ENCODE measurements at places on chromosomes 1 and 21.

DNA sequence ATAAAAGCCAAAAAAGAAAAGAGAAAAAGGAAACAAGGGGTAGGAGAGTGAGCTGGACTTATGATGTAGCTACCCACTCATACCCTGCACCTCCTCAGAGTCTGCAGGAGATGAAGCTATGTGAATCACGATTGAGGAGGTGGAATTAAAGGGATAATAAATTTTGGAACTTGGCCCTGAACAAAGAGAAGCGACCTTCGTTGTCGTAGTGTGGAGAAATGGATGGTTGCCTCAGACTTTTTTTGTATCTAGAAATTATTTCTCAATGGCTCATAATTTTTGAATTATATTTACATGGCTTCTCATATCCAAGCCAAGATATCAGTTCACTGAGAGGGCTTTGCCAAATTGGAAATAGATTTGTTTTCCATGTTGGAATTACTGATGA is 37.8 kb upstream of the SIPA1L2 start:
- DNase-seq = no peak

GRCh38 chr1:48687282-48688045 is 89.2 kb downstream of the BEND5 start:
- DNase-seq = no peak

DNA sequence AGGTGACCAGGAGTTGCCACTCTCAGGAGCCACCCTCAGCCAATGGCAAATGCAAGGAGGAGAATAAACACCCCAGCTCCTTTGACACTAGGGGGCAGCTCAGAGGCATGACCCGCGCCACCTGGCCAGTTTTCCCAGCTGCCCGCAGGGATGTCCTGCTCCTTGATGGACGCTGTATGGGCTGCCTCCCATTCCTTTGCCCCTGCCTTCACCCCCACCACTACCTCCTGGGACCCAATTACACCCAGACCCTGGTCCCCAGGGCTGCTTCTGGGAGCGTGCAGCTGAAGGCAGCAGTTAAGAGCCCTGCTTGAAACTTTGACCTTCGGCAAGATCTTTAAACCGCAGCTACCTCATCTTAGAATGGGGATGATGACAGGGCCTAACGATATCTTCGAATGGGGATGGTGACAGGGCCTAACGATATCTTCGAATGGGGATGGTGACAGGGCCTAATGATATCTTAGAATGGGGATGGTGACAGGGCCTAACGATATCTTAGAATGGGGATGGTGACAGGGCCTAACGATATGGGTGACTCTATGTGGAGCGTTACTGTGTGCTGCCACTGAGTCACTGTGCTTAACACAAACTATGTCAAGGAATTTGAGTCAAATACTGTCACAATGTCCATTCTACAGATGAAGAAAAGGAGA is 163.0 kb upstream of the KAZN start:
- no peak for DNase-seq

GRCh38 chr1:191690931-191691330 is 467.3 kb upstream of the RGS18 start:
- no peak for DNase-seq

DNA sequence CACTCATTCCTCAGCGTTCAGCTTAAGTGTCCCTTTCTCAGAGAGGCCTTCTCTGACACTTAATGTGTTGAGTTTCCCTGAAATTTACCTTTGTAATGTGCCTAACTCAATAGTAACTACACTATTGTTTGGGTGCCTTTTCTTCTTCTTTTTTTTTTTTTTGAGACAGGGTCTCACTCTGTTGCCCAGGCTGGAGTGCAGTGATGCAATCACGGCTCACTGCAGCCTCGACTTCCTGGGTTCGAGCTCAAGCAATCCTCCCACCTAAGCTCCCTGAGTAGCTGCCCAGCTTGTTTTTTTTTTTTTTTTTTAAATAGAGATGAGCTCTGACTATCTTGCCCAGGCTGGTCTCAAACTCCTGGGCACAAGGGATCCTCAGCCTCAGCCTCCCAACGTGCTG is 50.1 kb downstream of the ARHGEF11 start:
- DNase-seq = no peak

DNA sequence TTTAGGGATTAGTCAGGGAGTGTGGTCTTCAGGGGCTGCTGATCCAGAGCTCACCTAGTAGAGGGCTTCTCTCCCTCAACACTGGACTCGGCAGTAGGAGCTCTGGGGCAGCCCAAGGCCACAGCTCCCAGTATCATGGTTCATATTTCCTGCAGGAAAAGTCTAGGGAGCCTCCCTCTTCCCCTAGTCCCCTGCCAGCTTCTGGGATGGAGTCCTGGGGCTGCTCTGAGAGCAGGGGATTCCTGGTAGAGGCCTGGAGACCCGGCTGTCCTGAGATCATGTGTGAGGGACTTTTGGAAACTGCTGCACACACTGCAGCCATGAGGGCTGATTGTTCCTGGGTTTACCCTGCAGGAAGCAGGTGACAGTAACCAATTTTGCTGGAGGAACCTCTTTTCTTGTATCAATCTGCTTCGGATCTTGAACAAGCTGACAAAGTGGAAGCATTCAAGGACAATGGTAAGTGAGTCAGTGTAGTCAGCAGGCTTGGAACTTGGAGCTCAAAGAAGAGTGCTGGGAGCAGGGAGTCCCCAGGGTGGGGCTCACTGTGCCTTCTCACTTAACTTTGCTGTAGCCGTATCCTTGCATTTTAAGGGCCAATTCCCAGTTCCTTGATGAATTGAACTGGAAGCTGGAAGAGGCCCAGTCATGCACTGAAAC is 16.3 kb downstream of the STRIP1 start:
- DNase-seq = no peak

GRCh38 chr1:17540255-17541001 is 930 bp downstream of the ARHGEF10L start:
- no peak for DNase-seq

DNA sequence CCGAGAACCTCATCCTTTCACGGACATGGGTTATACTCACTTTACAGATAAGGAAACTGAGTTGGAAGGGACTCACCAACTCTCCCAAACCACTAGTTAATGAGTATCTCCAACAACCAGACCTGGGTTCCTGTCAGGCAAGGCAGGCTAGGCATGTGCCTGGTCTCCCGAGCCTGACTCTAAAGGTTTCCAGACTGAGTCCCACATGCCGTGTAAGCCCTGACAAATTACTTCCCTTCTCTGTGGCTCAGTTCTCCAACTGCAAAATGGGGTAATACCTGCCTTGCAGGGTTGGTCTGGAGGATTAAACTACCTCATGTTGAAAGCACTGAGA is 34.3 kb downstream of the SSBP3 start:
- DNase-seq = no peak

- DNase-seq = no peak
Measured at GRCh38 chr1:115343200-115343737, 5.2 kb upstream of the NGF start.

- DNase-seq = no peak
Measured at GRCh38 chr1:50371749-50372148, 51.5 kb downstream of the DMRTA2 start.

- DNase-seq = no peak
Measured at GRCh38 chr1:211944733-211945500, 90.4 kb downstream of the INTS7 start.

DNA sequence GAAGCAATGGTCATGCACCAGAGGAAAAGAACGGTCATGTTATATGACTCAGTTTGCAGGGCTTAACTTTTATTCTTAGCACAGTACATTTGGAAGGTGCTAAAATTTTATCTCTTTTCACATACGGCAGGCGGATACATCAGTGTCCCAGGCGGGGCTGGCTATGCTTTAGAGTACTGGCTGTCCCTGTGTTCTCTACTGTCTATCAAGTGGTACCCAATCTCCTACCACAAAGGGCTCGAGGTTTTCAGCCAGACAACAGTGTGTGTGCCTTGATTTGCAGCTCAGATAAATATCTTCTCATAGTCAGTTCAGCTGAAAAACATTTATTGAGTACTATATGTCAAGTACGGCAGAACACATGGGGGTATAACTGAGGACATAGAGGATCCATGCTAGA is 65.3 kb downstream of the URB2 start:
- DNase-seq = no peak

GRCh38 chr1:198610362-198610761 is 28.5 kb upstream of the PTPRC start:
- DNase-seq = no peak

DNA sequence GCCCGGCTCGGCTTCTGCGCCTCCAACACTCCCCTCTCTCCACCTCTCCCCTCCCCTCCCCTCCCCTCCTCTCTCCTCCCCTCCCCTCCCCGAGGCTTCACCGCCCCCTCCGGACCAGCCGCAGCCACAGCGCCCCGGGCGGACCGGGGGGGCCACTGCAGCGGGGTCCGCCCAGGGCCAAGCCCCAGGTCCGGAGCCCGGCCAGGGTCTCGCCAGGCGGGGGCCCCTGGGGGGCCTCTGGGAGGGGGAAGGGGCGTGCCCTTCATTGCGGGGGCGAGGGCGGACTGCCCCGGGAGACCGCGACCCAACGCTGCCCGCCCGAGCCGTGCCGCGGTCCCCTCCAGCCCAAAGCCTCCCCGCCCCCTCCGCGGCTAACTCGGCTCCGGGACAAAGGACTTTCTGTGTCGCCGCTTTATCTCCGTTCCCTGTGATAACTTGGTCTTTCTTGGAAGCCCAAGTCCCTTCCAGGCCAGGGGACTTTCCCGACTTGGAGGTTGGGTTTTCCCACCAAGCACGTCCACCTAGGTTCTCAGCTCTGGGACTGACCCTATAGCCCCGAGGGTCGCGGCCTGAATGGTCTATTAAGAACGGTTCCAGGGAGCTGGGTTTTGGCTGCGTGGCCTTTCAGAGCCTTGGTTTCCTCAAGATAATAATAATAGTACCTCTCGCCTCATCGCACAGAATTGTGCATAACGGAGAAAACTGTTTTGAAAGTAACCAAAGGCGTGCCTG is at the start of gene UBQLN4:
Gene UBQLN4, minus strand, starts transcription at position 31 of the 732 bp plus-strand sequence. CDS start 97 bp downstream, outside the sequence.
- DNase-seq = peak; percentile 80

DNA sequence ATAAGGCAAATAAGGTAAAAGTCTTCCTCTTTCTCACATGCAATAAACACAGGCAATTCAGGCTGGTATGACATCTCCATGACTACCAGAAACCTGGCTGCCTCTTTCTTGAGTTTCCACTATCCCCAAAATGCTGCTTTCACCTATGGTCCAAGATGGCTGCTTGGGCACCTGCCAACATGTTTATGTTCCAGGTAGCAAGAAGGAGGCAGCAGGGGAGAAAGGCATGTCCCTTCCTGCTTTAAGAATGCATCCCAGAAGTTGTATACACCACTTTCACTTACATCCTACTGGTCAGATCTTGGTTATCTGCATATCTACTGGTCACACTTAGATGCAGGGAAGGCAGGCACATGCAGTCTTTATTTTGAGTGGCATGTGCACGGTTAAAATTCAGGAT is 19.4 kb upstream of the ACOT11 start:
- DNase-seq = no peak

GRCh38 chr1:9723926-9724325 is 72.4 kb downstream of the PIK3CD start:
- no peak for DNase-seq

DNA sequence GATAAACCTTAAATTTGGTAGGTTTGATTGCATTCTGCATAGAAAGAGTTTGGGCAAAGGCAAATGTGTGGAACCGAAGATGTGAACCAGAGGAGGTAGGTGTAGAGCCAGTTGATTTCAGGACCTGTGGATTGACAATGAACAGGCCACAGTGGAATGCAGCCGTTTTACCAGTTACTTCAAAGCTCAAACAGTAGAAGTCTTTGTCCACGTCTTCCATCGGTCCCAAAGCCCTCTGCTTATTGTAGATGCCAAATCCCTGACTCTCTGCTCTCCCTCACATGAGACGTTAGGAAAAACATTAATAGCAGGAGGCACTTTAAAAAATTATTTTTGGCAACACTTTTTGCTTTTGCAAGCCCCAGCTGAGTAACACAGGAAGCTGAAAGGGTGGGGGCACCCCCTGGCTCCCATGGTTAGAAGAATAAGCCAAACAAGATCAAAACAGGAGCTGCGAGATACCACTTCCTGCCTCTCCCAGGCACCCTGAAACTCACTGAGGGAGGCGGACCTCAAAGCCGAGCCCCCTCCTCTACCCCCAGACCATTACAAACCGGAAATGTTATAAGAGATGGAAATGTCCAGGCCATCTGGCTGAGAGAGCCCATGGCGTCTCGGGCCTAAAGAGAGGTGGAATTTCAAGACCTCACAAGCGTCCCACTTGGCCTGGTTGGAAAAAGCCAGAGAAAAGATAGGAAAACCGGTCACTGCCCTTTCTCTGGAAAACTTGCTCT is 13.5 kb downstream of the TRAF3IP3 start:
- peak; percentile 57 for DNase-seq
